ENCODE measurements at places on chromosomes 2 and 18.

DNA sequence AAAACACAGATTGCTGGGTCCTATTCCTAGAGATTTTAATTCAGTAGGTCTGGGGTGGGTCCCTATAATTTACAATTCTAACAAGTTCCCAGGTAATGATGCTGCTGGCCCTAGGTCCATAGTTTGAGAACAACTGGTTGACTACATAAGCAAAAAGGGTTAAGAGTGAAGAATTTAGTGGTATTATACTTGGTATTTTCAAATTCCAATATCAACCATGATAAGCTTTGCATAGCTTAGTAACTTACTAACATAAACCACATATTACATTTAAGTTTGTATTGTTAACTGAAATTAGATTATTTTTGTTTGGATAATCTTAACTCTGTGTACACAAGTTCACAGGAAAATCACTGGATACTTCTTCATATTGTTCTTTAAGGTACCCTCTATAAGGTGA lies 862.9 kb upstream of the ACVR2A start:
- DNase-seq, result no peak

DNA sequence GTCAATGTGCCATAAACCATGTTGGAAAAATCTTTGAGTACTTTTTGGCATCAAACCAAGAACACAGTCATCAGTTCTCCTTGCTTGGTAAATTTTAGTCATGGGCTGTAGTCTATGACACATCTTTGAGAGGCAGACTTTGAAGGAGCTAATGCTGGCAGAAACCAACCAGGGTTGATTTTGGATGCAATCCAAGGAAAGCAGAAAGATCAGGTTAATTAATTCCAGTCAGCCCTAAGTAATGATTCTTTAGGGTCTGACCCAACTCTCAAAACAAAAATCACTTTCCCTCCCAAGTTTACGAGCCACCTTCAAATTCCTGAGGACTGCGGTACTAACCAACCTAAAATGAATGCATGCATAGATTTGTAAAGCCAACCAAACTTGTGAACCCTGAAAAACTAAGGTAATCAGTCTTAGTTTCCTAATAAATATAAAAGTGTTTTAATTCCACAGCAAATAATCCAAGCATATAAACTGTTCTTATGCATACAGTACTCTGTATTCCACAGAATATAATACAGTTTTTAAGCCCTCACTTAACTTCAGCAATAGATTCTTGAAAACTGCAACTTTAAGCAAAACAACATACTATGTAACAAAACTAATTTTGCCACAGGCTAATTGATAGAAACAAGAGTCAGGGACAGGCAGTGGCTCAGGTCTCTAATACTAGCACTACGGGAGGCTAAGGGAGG lies 22.0 kb downstream of the AP1S3 start:
- DNase-seq, result peak; percentile 72

DNA sequence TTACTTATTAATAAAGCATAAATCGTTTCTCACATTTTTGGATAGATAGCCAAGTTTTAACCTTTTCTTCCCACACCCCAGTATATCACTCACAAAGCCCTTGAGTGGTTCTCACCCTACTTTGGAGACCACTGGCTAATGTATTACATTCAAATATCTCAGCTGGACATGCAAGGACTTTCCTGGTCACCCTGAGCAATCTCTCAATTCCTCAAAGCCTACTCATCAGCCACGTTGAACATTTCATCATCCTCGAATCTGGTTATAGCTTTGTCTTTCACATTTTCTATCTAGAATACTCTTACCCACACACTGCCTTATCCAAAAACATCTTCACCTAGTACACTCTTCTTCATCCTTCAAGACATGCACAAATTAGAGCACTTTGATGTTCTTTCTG lies 71.1 kb upstream of the MAPRE2 start:
- DNase-seq, result no peak

- no peak for DNase-seq
Observed at GRCh38 chr2:104290566-104290891, 563.4 kb upstream of the POU3F3 start.

DNA sequence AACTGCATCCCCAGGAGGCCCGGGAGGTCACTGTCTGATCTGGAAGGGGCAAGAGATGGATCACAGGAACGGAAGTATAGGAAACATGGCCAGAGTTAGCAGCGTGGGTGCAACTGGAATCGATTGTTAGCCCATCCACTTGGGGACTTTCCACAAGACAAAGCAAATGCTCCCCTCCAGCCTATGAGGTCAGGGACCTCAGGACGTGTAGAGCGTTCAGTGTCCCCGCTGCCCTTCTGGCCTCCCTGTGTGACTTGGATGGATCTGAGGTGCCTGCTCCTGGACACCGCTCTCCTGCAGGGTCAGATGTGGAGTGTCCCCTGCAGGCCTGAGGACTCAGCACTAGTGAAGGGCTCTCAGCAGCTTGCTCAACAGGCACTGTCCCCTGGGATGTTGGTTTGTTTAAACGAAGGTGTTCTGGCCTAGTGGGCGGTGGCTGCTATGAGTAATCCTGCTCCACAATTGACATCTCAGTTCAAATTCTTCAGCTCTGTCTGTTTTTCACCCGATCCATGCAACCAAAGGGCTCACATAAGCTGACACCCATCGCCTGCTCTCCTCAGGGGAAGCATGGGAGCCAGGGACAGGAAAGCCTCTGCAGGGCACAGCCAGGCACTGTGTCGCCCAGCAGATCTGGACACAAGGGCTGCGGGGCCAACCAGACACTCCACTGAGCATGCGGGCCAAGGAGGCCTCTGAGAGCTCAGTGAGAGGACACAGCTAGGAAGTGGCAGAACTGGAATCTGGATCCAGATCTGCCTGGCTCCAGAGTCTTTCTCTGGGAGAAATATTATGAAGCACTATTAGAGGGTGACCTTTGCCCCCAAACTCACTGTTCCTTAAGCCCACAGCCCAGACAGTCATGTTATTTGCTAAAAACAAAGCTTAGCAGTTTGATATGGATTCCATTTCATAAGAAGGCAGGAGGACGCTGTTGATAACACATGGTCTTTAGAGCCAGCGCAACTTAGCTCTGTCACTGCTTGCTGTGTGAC lies 78.5 kb downstream of the RHOB start:
- DNase-seq, result no peak

DNA sequence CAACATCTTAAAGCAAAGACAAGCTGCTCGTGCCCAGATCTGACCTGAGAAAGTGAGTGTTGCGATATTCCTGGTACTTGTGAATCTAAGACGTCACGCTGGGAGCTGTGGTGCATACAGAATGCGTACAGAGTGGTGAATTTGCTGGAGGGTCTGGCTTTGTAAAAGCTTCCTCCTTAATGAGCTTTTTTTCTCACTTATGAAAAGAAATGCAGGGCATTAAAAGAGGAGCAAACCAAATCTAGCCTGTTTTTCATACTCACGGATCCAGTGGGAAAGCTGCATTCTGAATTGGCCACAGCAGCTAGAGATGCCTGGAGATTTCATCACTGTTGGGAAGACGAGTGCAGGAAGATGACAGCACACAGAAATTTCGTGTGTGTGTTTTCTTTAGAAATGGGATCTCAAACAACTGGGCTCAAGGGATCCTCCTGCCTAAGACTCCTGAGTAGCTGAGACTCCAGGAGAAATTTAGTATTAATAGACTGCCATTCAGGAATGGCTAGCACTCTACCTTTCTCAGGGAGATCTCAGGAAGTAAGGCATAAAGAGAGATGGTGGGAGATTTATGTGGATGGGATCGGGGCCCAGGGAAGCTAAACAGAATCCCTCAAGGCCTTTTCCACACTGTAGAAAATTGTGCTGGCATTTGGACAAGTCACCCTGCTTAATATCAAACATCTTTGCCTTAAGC lies 181.3 kb downstream of the ALPK2 start:
- no peak for DNase-seq

- DNase-seq, result no peak
Observed at GRCh38 chr18:64100116-64100922, 48.6 kb downstream of the LINC00305 start.

DNA sequence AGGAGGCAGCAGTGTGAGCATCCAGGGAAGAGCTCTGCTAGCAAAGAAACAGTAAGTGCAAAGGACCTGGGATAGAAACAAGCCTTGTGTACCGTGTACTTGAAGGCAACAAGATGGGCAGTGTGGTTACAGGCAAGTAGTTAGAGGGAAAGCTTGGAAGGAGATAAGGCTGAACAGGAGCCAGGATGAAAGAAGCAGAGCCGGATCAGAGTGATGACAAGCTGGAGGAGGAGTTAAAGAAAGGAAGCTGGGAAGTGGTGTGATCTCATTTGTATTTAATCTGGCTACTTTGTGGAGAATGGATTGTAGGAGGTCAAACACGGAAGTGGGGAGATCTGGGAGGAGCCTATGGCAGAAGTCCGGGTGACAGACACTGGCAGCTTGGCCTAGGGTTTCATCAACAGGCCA lies 44.7 kb upstream of the VPS54 start:
- no peak for DNase-seq

GRCh38 chr18:13653746-13654433 lies 72.5 kb downstream of the FAM210A start:
- no peak for DNase-seq

GRCh38 chr2:112636605-112637288 lies 9.0 kb upstream of the SLC20A1 start:
- DNase-seq, result no peak

GRCh38 chr18:63570721-63571120 lies 16.4 kb upstream of the SERPINB13 start:
- DNase-seq, result no peak

GRCh38 chr2:216222650-216223352 lies 113.7 kb downstream of the XRCC5 start:
- DNase-seq, result no peak

DNA sequence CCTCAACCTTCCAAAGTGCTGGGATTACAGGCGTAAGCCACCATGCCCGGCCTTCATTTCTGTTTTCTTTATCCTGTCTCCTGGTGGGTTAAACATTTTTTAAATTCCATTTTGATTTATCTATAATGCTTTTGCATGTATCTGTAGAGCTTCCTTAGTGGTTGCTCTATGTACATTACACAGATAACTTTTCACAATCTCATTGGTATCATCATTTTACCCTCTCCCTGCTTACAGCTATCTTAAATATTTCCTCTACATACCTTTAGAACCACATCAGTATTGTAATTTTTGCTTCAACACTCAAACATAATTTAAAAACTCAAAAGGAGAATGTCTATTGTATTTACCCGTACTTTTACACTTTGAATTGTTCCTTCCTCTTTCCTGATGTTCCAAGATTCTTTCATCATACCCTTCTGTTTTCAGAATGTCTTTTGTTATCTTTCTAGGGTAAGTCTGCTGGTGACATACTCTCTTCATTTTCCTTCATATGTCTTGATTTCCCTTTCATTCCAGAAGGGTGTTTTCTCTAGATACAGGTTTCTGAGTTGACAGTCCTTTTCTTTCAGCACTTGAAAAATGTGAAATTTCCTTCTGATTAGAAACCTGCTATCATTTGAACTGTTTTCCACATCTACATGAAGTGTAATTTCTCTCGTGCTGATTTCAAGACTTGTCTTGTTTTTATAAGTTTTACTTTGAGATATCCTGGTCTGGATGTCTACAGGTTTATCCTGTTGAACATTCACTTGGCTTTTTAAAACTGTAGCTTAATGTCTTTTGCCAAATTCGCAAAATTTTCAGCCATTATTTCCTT lies 21.9 kb downstream of the PPP3R1 start:
- DNase-seq, result no peak

GRCh38 chr2:188819792-188820191 lies 154.4 kb upstream of the COL3A1 start:
- DNase-seq, result no peak

- no peak for DNase-seq
Observed at GRCh38 chr2:180907731-180908130, 72.7 kb upstream of the UBE2E3 start.

- DNase-seq, result peak; percentile 52
Observed at GRCh38 chr2:9057939-9058761, 54.7 kb upstream of the MBOAT2 start.

GRCh38 chr2:232891621-232892071 lies 21.6 kb downstream of the SNORC start:
- DNase-seq, result no peak

- no peak for DNase-seq
Observed at GRCh38 chr2:100833331-100833730, 13.4 kb downstream of the NPAS2 start.

DNA sequence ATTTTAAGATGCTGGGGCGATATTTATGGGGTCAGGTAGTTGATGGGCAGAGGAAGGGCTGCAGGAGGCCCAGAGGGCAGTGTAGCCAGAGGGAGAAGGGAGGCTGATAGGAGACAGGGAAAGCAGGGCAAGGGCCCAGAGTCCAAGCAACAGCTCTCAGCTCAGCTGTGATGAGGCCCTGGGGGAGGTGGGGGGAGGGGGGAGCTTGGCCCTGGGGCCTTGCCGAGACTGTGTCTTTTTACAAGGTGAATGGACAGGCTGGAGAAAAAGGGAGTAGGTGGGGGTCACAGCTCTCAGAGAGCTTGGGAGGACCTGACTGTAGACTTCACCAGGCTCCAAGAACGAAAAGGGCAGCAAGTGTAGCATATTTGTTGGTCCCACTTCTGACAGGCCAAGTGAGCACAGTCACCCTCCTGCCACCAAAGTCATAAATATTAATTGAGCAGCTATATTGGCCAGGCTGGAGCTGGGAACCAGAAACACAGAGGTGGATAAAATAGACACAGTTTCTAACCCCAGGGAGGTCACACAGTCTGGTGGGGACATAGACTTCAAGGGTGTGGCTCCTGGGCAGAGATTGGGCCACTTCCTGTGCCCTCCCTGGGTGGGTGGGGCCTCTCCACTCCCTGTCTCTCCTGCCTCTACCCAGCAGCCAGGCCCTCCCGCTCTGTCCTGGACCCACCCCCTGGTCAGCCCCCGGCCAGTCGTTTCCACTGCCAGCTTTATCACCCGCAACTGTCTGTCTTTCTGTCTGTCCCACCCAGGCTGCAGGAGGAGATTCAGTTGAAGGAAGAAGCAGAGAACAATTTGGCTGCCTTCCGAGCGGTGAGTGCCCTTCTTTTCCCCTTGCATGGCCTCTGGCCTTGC lies 1.4 kb downstream of the DES start:
- no peak for DNase-seq

DNA sequence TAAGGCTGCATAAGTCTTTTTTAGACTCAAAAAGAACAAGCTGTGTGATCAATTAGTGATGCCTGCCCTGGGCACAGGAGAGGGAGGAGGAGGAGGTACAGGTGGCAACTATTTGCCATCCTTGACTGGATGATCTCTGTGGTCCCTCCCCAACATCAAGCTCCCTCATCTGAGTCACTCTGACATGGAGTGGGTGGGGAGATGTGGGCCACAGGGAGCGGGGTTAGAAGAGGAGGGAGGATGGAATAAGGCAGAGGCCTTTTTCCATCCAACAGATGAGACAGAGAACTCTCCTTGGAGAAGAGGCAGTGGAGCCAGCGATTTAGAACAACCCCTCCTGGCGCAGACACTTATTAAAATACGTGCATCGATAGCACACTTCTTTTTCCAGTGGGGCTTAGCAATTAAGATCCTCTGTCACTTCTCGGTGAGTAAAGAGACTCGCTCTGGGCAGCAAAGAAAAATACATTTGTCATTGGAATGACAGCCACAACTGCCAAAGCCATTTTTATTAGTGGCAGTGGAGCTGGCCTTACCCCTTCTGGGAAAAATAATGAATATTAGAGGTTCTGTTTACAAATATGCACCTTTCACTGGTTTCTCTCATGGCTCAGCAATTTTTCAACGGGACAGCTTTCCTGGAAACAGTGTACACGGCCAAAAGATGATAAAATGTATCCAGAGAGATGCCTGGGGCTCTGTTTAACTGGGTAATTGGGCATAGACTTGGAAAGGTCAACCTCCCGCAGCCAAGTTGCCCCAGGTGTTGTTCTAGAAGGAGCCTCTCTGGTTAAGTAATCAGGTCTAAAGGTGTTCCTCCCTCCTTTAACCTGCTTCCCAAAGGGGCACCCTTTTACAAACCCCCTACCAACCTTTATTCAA lies 238.4 kb upstream of the CXCR4 start:
- no peak for DNase-seq
